Stimulated activated CD8-positive, alpha-beta memory T cell treated with anti-CD3 and anti-CD28 coated beads, Interleukin-7, amount 100 ng/mL, for 24 hours (primary cell): ENCODE measurements at places on chromosomes 2 and 18.

DNA sequence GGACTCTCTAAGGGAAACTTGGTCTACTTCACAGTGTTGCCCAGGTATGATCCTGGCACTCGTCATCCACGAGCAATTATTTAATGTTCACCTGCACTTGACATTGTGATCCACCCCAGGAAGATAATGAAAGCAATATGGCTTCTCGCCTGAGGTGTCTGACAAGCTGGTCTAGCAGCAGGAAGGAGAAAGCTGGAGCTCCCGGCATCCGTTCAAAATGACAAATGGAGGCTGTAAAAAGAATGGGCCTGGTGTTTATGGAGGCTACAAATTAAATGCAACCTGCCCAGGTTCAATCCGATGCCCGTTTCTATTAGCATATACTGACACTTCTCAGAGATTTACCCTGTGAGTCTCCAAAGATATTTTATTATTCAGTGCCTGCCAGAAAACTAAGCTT is 317.6 kb downstream of the CTNNA2 start:
- no peak for DNase-seq

GRCh38 chr2:112644155-112644932 is 1.4 kb upstream of the SLC20A1 start:
- no peak for DNase-seq

- no peak for DNase-seq
These were observed 60.9 kb upstream of the FZD7 start for GRCh38 chr2:201972621-201973255.

- no peak for DNase-seq
These were observed 342.4 kb upstream of the ETAA1 start for GRCh38 chr2:67054728-67055127.

- DNase-seq, result no peak
These were observed 360.0 kb upstream of the GALNT5 start for GRCh38 chr2:156897548-156897947.

DNA sequence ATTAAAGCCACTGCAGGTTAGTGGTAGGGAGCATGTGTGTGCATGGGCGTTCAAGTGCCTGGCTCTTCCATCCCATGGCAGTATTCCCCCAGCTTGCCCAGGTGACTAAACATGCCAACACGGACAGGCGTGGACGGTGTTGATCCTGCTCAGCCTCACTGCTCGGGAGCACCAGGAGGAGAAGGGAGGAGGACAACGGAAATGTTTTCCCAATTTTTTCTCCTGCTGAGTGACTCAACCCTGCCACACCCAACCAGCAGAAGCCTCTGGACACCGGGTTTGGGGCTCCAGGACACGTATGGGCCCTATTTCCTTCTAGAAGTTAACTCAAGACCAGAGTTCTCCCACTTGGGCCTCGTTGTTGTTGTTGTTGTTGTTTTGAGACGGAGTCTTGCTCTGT is 139.1 kb downstream of the CYP26B1 start:
- DNase-seq, result no peak

GRCh38 chr2:120820263-120820952 is 84.7 kb downstream of the GLI2 start:
- DNase-seq, result no peak

GRCh38 chr2:168685600-168686451 is 116.6 kb upstream of the NOSTRIN start:
- DNase-seq, result no peak

GRCh38 chr18:34028324-34028723 is 196.4 kb downstream of the NOL4 start:
- DNase-seq, result no peak

DNA sequence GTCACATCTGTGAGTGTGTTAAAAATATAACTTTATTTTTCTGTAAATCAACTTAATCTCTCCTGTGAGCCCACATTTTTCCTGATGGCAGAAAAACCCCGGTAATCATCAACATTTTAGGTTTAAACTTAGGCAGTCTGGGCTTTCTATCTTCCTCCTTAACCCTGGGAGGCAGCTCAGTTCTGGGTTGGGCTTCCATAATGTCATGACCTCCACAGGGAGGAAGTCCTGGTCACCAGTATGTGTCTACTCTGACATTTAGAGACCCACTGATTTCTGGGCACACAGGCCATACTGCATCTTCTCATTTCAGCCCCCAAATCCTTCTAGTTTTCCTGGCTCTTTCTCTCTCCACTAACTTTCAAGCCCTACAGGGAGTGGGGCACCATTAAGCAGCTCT is 181.2 kb downstream of the DYSF start:
- no peak for DNase-seq

DNA sequence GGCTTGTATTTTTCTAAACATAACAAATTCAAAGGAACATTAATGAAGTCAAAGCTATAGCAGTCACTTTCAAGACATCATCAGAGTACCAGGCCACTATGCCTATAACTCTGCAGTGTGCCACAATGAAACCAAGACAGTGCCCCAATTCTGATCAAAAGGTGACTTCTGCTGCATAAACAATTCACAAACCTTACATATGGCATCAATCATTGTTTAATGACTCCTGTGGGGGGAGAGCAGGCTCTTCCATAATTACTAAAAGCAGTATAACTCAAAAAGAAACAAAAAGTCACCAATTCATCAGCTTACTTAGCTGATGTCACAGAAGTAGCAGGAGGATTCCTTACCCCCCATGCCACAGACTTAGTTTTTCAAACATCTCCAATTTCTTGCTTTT is 15.5 kb downstream of the LPIN2 start:
- DNase-seq, result no peak

- no peak for DNase-seq
These were observed 30.3 kb downstream of the C2orf42 start for GRCh38 chr2:70160545-70160944.

DNA sequence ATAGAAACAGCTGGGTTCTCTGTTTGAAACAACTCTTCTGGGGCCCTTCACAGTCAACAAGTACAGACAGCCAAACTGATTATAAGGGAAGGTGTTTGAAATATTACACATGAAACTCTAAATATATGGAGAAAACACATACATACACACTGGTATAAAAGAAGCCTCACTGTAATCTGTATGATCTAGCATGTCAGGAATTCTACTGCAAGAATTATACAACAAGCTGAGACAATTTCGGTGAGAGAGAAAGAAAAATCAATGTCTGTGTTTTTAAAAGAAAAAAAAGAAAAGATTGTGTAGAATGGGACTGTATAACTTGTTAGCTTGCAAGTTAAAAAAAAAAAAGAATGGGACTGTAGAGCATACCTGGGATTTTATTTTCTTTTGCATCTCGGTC is 26.3 kb downstream of the IRS1 start:
- DNase-seq, result no peak

- DNase-seq, result no peak
These were observed 13.0 kb upstream of the IL1RN start for GRCh38 chr2:113114224-113114945.

DNA sequence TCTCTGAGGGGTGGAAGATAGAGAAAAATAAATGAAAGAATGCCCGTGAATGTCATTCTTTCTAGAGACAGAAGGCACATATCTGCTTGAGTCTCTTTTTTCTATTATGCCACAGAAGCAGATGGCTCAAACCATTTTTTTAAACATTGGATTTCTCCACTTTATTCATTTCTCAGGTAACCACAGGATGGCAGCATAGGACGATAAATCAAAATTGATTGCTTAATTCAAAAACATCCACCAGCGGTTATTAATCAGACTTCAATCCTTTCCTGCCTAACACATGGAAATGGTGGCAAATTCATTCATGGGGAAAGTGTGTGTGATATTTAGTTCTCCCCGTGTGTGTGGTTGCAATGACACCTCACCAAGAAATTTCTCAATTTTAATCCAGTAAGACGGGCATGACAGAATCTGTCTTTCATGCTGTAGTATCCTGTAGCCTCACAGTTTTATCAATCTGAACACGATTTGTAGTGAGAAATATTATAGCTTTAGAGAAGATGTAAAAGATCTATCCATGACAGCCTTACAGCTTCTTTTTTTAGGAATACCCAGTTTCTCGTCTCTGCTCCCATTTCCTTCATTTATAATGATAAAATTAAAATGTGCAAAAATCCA is 72.2 kb downstream of the DSC3 start:
- DNase-seq, result no peak

- DNase-seq, result no peak
These were observed 79.6 kb downstream of the PXDN start for GRCh38 chr2:1664698-1665097.

DNA sequence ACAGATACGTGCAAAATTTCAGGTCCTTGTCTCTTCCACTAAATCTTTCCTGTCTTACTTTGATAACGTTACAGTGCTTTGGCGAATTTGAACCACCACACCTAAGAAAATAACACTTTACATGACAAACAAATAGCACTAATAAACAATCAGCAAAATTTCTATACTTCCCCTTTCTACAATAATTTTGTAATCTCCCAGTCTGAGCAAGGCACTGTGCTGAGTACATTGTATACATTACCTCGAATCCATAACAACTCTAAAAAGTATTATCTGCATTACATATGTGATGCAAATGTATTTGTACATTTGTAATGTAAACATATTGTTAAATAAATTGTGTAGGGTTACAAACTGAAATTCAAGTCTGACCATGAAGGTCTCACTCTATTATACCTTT is 49.9 kb downstream of the RTN4 start:
- DNase-seq, result no peak

DNA sequence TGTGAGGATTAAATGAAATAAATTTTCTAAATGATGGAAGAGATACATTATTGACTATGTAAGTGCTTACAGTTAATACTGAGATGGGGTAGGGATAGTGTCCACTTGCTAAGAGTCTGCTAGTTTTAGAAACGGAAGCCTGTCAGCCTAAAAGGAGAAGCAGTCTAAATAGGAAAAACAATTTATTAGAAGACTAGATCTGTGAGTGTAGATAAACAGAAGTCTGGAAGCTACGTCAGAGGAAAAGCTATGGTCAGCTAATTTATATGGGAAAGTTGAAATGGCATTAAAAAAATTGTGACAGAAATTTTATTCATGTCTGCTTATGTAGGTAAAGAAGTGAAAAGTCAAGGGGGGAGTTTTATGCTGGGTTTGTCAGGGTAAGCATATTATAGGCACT is 1338.4 kb upstream of the CHAC2 start:
- DNase-seq, result no peak

DNA sequence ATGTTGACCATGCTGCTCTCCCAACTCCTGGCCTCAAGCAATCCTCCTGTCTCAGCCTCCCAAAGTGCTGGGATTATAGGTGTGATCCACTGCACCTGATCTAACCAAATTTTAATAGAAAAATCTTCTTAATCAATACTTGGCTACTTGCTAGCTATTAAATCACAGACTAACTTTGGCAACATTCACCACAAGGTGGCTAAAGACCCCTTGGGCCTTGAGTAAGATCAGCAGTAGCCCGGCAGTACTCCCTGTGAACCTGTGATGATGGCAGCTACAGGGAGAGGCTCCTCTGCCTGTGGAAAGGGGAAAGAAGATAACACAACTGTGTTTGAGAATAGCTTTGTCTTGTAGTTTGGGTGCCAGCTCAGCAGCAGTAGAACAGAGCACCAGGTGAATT is 102.9 kb downstream of the SLC39A10 start:
- DNase-seq, result no peak

DNA sequence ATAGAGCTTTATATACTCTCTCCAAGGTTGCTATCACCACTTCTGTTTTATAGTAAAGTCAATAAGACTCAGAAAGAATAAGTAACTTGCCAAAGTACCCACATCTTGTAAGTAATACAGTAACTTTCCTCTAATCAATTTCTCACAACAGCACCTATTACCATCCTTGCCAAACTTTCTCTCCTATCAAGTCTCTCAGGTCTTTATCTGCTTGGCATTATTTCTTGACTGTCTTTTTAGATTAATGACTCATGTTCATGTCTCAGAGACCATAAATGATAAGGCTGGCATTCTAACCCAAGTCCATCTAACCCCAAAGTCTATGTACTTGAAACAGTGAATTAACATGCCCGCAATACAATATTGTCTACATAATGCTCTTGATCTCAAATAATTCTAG is 618.0 kb upstream of the ZEB2 start:
- DNase-seq, result no peak

DNA sequence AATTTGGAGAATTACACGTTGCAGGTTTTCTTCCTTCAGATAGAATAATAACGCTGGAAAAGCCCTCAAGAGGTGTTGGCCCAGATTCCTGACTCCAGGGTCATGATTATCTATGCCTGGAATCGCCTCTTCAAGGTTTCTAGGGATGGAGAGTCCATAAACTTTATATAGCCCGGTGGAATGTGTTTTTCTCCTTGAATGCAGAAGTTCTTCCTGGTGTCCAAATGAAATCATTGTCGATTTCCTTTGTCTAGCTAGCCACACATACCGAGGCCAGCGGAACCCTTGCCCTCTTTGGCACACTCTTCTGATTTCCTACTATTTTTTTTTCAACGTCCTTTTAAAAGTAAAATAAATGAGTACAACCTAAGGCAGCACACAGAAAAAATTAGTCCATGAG is 117.8 kb downstream of the PID1 start:
- no peak for DNase-seq

- DNase-seq, result no peak
These were observed 9.0 kb upstream of the RNF103 start for GRCh38 chr2:86632672-86633071.

DNA sequence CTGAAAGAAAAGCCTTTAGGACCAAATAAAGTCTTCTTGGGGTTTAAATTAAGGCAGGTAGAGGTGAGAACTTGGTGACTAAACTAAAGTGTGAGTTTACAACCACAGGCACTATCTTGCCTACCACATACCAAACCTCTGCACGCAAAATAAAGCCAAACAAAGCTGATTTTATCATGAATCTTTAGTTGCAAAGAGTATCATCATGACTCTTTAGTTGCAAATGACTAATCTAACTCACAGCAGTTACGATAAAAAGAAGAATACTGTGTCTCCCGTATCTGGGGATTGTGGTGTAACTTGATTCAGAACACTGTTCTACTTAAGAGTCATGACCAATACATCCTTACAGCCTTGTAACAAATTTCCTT is 11.2 kb downstream of the CFAP210 start:
- no peak for DNase-seq

DNA sequence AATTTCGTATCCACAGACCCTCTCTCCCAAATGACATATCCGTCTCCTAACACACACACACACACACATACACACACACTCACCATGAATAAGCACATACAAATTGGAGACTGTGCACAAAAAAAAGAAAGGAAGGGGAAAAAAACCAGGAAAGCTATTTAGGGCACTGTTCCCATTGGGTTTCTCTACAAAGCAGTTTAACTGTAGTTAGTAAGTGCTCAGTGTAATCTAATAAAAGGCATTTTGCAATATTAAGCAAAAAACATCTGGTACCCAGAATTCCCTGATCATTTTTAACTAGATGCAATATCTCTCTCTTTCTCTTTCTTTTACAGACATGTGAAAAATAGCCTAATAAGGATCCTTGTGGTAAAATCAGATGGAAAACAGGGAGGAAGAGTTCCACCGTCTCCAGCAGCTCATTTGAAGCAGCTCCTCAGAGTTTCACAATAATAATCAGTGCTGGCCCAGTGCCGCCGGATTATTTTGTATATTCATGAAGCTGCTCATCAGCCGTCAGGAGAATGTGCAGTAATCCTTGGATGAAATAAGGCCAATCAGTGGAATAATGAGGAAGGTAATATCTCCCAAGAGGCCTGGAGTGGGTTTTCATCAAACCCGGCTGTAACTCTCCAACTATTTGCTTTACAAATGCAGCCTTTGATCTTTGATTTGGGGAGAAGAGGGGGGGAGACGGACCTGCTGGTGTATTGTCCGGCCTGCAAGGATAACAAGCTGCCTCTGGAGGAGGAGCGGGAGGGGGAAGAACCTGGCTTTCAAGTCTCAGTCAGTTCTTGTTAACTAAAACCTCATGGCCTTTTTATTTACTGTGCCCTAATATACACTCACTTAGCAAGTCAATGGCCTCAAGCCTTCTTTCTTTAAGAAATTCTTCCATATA is 227.6 kb upstream of the SMIM21 start:
- no peak for DNase-seq
